ENCODE measurements at places on chromosomes 4 and X. TPM values are rescaled to one million over a fixed set of nuclear protein-coding genes. Genes with fewer than 3 reads are reported as not detected.

AREG gene
- total RNA-seq: 14.6 TPM

GUCY1A1 gene
- total RNA-seq: 76.0 TPM

CYLC1 gene
- total RNA-seq: not detected

ERAS gene
- total RNA-seq: not detected

SOX3 gene
- total RNA-seq: not detected

NHSL2 gene
- 17.3 TPM for total RNA-seq

ZFP92 gene
- total RNA-seq: 3.4 TPM

CFI gene
- total RNA-seq: 61.0 TPM

DKK2 gene
- 15.1 TPM for total RNA-seq

MTMR8 gene
- total RNA-seq: 1.9 TPM

ETFDH gene
- total RNA-seq: 30.4 TPM

NIPAL1 gene
- 2.0 TPM for total RNA-seq

MAMLD1 gene
- total RNA-seq: 5.0 TPM

ACE2 gene
- total RNA-seq: 3.4 TPM

HOPX gene
- 520 TPM for total RNA-seq

PALLD gene
- total RNA-seq: 179 TPM

JCHAIN gene
- total RNA-seq: 99.1 TPM

STATH gene
- total RNA-seq: not detected

TMEM154 gene
- 12.7 TPM for total RNA-seq

SORCS2 gene
- 7.2 TPM for total RNA-seq

GPC4 gene
- total RNA-seq: 55.5 TPM

TIMM8A gene
- total RNA-seq: 6.4 TPM

ADGRG4 gene
- total RNA-seq: 0.06 TPM

CWH43 gene
- total RNA-seq: not detected

GASK1B gene
- 37.3 TPM for total RNA-seq

PHKA2 gene
- total RNA-seq: 25.5 TPM

FAAH2 gene
- 6.0 TPM for total RNA-seq

AFM gene
- total RNA-seq: not detected

XKRX gene
- 8.4 TPM for total RNA-seq

ADH6 gene
- 0.61 TPM for total RNA-seq

TENM3 gene
- 5.6 TPM for total RNA-seq

PPEF2 gene
- total RNA-seq: not detected

WNK3 gene
- total RNA-seq: 1.8 TPM

SPOCK3 gene
- total RNA-seq: not detected

DUSP9 gene
- not detected for total RNA-seq

GAGE12F gene
- total RNA-seq: not detected

RS1 gene
- 4.7 TPM for total RNA-seq

MAOA gene
- 176 TPM for total RNA-seq

BCORL1 gene
- 15.0 TPM for total RNA-seq

MAGEB2 gene
- not detected for total RNA-seq

CXorf49 gene
- total RNA-seq: not detected

OPN1MW3 gene
- total RNA-seq: not detected

Measured in upper lobe of right lung (tissue), 1 donor.